ENCODE measurements at places on chromosomes 12 and 14. TPM values are rescaled to one million over a fixed set of nuclear protein-coding genes. Genes with fewer than 3 reads are reported as not detected.

SLCO1B1 gene
- total RNA-seq = not detected

KCNMB4 gene
- total RNA-seq = 1.0 TPM

STYK1 gene
- 0.46 TPM for total RNA-seq

DDX47 gene
- 107 TPM for total RNA-seq

AVPR1A gene
- not detected for total RNA-seq

HAL gene
- total RNA-seq = 0.58 TPM

KRT85 gene
- total RNA-seq = not detected

TAS2R19 gene
- 0.89 TPM for total RNA-seq

SERPINA5 gene
- not detected for total RNA-seq

SMIM41 gene
- total RNA-seq = not detected

TSPAN8 gene
- total RNA-seq = not detected

AQP6 gene
- not detected for total RNA-seq

LBHD2 gene
- not detected for total RNA-seq

MYF6 gene
- total RNA-seq = not detected

FGF23 gene
- not detected for total RNA-seq

ASIC1 gene
- total RNA-seq = 10.8 TPM

TRIM9 gene
- total RNA-seq = 6.2 TPM

MRPS35 gene
- 70.2 TPM for total RNA-seq

RERGL gene
- total RNA-seq = not detected

HPD gene
- not detected for total RNA-seq

ANO2 gene
- not detected for total RNA-seq

TESPA1 gene
- total RNA-seq = 95.9 TPM

KCNA5 gene
- total RNA-seq = not detected

All from activated naive CD8-positive, alpha-beta T cell treated with anti-CD3 and anti-CD28 coated beads for 36 hours (primary cell).